ENCODE measurements at places on chromosomes 11 and 22.

GRCh38 chr11:27294654-27295053, 68.4 kb downstream of the CCDC34 start:
- no peak for DNase-seq

- no peak for DNase-seq
Measured at GRCh38 chr11:99960536-99960935, 726.6 kb upstream of the ARHGAP42 start.

DNA sequence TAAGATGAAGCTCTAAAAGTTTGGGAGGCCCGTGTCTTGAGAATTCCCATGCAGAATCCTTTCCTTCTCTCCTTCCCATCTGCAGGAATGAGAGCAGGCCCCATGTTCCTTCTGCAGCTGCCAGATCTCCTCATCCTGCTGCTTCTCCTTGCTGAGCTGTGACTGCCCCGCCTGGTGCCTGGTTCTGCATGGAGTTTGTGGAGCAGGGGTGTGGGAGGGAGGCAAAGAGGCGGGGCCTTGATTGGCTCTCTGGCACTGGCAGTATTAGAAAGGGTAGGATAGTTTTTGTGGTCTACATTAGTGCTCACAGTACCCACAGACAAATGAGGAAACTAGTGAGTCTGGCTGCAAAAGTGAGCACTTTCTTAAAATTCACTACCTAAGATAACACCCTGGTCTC, 91.1 kb upstream of the CLPB start:
- no peak for DNase-seq

DNA sequence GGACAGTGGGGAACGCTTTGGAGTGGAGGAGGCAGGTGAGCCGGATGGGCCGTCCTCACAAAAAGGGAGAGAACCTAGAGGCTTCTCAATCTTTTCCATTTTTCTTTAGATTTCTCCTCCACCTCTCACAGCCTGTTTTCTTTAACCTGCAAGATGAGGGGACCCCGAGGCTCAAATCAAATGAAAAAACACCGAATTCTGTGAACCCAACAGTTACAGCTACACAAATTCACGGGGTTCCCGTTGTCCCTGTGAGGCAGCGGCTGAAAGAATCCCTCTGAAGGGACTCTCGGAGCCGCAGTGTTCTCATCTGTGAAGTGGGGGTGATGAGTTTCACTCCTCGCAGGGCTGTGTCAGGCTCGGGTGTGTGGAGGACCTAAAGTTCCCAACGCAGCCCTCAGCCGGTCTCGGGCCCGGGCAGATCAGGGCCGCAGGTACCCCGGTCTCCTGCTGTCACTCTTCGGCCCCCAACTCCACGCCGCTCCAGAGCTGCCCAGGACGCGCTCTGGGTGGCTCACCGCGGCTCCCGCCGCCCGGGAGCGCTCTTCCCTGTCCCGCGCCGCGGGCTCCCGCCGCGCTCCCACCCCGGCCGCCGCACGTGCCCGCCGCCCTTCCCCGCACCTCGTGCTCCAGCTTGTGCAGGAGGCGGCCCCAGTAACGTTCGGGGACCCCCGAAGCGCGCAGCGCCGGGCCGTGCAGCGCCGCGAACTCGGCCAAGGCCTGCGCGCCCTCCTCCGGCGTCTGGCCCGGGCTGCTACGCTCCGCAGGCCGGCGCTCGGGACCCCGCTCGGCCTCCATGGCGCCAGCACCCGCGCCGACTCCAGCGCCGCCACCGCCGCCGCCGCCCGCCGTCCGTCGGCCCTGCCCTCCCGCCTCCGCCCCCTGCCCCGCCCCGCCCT, at the start of gene TTLL12:
Gene TTLL12 (minus strand): TSS at position 863 of the 899 bp plus-strand sequence. CDS start 65 bp downstream, at position 798.
- peak; percentile 50 for DNase-seq

GRCh38 chr11:113385749-113386148, 1.8 kb upstream of the ANKK1 start:
- DNase-seq = no peak

- no peak for DNase-seq
Measured at GRCh38 chr22:28892175-28892731, 8.9 kb downstream of the ZNRF3 start.

- no peak for DNase-seq
Measured at GRCh38 chr11:111510311-111510710, 1.9 kb downstream of the BTG4 start.

- DNase-seq = no peak
Measured at GRCh38 chr11:6405052-6405667, 13.7 kb downstream of the APBB1 start.

GRCh38 chr22:50620593-50621355, 7.2 kb downstream of the ARSA start:
- DNase-seq = peak; percentile 54

GRCh38 chr11:128483211-128483788, 104.1 kb downstream of the ETS1 start:
- peak; percentile 75 for DNase-seq
